ENCODE measurements at places on chromosomes 7 and 10. TPM values are rescaled to one million over a fixed set of nuclear protein-coding genes. Genes with fewer than 3 reads are reported as not detected.

The EPO gene
- 0.60 TPM for total RNA-seq

The MACC1 gene
- total RNA-seq: 0.06 TPM

DNA sequence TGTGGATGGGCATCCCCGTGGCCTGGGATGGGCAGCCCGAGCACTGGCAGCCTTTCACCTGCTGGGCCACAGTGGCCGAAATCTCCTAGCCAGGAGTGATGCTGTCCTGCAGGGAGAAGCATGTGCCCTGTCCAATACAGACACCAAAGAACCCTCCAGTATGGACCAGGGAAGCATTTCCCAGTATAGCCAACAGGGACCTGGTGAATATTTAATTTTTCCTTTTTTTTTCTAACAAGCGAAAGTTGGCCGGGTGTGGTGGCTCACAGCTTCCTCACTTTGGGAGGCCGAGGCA lies 11.0 kb downstream of the IMPDH1 start:
- H3K4me3 ChIP-seq: no peak overlapping the region

- H3K36me3 ChIP-seq: peaks cover 7% of the 10 kb centered on the region
- no peak for DNase-seq
- H3K27ac ChIP-seq: peak overlapping the region; percentile 92
- no peak overlapping the region for H3K4me3 ChIP-seq
Observed at GRCh38 chr10:103660364-103661197, 167.1 kb downstream of the NEURL1 start.

GRCh38 chr10:7438196-7438986 lies 27.6 kb upstream of the SFMBT2 start:
- H3K36me3 ChIP-seq: no peaks in the 10 kb centered on the region
- no peak overlapping the region for H3K27ac ChIP-seq
- H3K4me1 ChIP-seq: no peaks in the 10 kb centered on the region
- H3K4me3 ChIP-seq: no peak overlapping the region
- DNase-seq: no peak
- peaks cover under 1% of the 10 kb centered on the region for H3K27me3 ChIP-seq

DNA sequence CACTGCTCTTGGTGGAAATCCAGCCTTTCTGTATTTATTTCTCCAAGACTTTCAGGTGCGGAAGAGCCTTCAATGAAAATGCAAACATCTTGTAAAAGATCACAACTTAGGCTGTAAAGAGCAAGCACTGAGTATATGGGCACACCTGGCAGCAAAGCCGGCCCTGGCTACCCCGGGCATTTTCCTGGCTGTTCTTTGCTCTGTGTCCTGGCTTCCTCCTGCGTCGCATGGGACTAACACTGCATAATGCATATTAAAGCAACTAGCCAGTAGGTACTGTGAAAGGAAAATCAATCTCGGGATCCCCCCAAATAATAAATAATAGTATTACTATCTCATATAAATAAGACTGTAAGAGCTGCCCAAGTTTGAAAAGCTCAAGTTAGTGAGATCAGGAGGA lies 9.9 kb downstream of the JAZF1 start:
- H3K4me1 ChIP-seq: peaks cover 8% of the 10 kb centered on the region
- no peaks in the 10 kb centered on the region for H3K27me3 ChIP-seq
- DNase-seq: no peak
- no peaks in the 10 kb centered on the region for H3K36me3 ChIP-seq
- H3K27ac ChIP-seq: no peak overlapping the region

DNA sequence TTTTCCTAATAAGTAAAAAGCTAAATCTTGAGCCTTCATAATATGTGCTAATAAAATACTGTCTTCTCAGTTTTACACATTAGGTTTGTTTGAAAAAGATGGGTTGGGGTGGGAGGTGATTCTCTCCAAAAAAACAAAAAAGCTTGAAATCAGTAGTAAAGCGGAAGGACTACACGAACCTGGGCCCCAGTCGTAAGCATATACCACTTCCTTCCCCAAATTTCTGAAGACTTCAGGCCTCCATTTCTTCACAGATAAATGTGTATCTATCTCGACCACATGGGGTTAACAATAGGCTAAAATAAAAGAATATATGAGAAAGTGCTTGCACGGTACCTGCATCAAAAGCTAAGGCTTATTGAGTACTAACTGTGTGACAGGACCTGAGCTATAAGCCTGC lies 51.6 kb upstream of the PAX2 start:
- H3K4me1 ChIP-seq: no peaks in the 10 kb centered on the region
- H3K27me3 ChIP-seq: peaks cover 31% of the 10 kb centered on the region
- H3K4me3 ChIP-seq: no peak overlapping the region
- no peaks in the 10 kb centered on the region for H3K36me3 ChIP-seq
- no peak overlapping the region for H3K27ac ChIP-seq

GRCh38 chr10:68208424-68209042 lies 23.4 kb downstream of the ATOH7 start:
- DNase-seq: peak; percentile 80
- no peaks in the 10 kb centered on the region for H3K4me1 ChIP-seq
- H3K27me3 ChIP-seq: no peaks in the 10 kb centered on the region
- H3K27ac ChIP-seq: no peak overlapping the region

DNA sequence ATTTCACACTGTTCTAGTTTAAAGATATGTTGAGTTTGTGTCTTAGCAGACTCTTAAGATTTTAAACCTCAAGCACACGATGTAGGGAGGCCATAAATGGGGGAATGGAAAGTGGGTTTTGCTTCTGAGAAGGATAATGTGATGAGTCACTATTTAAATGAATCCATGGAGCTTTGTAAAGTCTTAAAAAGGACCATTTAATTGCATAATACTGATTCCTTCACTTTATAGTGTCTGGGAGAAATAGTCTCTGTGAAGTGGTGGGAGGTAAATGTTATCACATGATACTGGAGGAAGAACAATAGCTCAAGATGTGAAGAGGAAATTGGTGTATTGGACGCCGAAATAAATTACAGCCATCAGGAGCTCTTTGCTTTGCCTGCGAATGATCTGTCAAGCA lies 84.0 kb upstream of the MYO3A start:
- H3K4me1 ChIP-seq: no peaks in the 10 kb centered on the region
- DNase-seq: no peak
- no peak overlapping the region for H3K4me3 ChIP-seq
- no peak overlapping the region for H3K27ac ChIP-seq
- no peaks in the 10 kb centered on the region for H3K36me3 ChIP-seq

GRCh38 chr7:137942484-137943115 lies 59.3 kb downstream of the CREB3L2 start:
- H3K27ac ChIP-seq: no peak overlapping the region
- no peaks in the 10 kb centered on the region for H3K36me3 ChIP-seq
- H3K4me3 ChIP-seq: no peak overlapping the region
- DNase-seq: no peak
- peaks cover 30% of the 10 kb centered on the region for H3K4me1 ChIP-seq

The CLDN15 gene
- total RNA-seq: 2.7 TPM

- no peak overlapping the region for H3K4me3 ChIP-seq
- H3K27ac ChIP-seq: peak overlapping the region; percentile 62
- H3K36me3 ChIP-seq: peaks cover 7% of the 10 kb centered on the region
Observed at GRCh38 chr7:35658606-35659201, 36.2 kb downstream of the HERPUD2 start.

- no peak overlapping the region for H3K4me3 ChIP-seq
- no peak overlapping the region for H3K27ac ChIP-seq
- H3K36me3 ChIP-seq: no peaks in the 10 kb centered on the region
- DNase-seq: no peak
- no peaks in the 10 kb centered on the region for H3K27me3 ChIP-seq
Observed at GRCh38 chr10:114412907-114413797, 8.8 kb upstream of the AFAP1L2 start.

- no peaks in the 10 kb centered on the region for H3K4me1 ChIP-seq
- no peak for DNase-seq
- H3K27ac ChIP-seq: no peak overlapping the region
- H3K36me3 ChIP-seq: no peaks in the 10 kb centered on the region
- H3K4me3 ChIP-seq: no peak overlapping the region
- no peaks in the 10 kb centered on the region for H3K27me3 ChIP-seq
Observed at GRCh38 chr10:89973326-89973725, 271.9 kb downstream of the KIF20B start.

- H3K4me1 ChIP-seq: no peaks in the 10 kb centered on the region
- H3K4me3 ChIP-seq: no peak overlapping the region
- H3K27me3 ChIP-seq: no peaks in the 10 kb centered on the region
- no peak for DNase-seq
Observed at GRCh38 chr10:4144817-4145216, 359.8 kb upstream of the KLF6 start.

DNA sequence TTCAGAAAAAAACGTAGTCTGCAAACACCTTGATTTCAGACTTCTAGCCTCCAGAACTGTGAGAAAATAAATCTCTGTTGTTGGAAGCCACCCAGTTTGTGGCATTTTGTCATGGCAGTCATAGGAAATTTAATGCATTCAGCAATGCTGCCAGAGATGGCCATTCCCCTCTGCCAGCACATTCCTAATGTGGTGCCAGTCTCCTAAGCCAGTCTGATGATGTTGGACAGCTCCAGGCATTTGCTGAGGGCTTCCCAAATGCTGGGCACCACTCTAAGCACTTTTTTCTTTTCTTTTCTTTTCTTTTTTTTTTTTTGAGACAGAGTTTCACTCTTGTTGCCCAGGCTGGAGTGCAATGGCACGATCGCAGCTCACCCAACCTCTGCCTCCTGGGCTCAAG lies 666.7 kb upstream of the C7orf33 start:
- H3K27ac ChIP-seq: no peak overlapping the region
- H3K36me3 ChIP-seq: no peaks in the 10 kb centered on the region
- no peak overlapping the region for H3K4me3 ChIP-seq
- no peak for DNase-seq

DNA sequence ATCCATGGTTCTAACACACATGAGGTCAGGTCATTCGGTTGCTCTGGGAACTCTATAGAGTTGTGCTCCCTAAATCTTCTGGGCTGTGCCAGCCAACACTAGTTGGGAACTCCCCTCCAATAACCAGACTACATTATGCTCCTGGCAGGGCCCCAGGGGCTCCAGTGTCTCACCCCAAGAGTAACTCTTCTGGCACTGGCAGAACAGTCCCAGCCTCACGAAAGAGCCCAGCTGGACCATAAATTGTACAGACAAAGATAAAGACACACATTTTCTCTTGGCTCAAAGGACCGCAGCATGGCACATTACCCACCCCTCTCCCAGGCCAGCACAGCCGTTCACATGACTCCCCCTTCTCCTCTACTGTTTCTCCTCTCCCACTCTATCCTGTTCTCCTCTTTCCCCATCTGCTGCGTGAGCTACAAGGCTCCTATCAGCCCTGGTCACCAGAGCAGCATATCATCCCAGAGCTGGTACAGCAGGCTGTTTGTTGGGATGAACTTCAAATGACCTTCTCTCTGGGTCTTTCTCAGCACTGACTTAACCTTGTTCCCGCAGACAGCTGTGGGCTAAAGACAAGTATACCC lies 230.6 kb downstream of the PLXNA4 start:
- no peaks in the 10 kb centered on the region for H3K36me3 ChIP-seq
- H3K4me1 ChIP-seq: peaks cover 11% of the 10 kb centered on the region
- H3K4me3 ChIP-seq: no peak overlapping the region
- DNase-seq: peak; percentile 34
- H3K27ac ChIP-seq: no peak overlapping the region

The ANKRD61 gene
- total RNA-seq: 0.15 TPM

The VENTX gene
- not detected for total RNA-seq

GRCh38 chr7:99061001-99061776 lies 82.7 kb downstream of the SMURF1 start:
- H3K36me3 ChIP-seq: peaks cover 10% of the 10 kb centered on the region
- H3K27ac ChIP-seq: no peak overlapping the region
- no peak for DNase-seq
- H3K4me1 ChIP-seq: no peaks in the 10 kb centered on the region
- no peak overlapping the region for H3K4me3 ChIP-seq

The SMO gene
- total RNA-seq: 82.9 TPM

DNA sequence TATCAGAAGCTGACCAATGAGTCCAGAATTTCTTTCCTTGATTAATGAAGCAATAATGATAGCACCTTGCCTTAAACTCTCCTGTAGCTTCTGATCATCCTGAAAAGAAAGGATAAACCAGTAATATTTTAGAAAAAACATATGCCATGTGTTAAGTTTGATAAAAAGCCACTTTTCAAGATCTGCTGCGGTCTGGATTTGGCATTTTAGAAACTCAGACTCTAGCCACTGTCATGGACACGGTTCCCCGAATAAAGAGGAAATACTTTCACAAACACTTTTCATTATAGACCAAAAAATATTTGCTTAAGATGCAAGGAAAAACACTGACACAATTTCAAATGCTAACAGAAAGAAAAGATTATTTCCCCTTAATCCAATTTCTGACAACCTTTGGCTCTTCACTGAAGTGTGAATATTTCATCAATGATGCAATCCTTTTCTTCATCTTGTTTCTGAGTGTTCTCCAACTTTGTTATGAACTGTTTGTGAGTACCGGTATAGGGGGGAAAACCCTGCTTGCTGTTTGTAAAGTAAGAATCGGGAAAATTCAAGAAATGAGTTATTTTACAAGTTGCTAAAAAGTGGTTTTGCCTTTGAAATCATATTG lies 329.5 kb downstream of the CRPPA start:
- H3K27ac ChIP-seq: no peak overlapping the region
- no peaks in the 10 kb centered on the region for H3K27me3 ChIP-seq
- peaks cover 29% of the 10 kb centered on the region for H3K4me1 ChIP-seq
- H3K36me3 ChIP-seq: no peaks in the 10 kb centered on the region
- no peak overlapping the region for H3K4me3 ChIP-seq

GRCh38 chr7:135389971-135390370 lies 119.9 kb downstream of the CNOT4 start:
- no peaks in the 10 kb centered on the region for H3K4me1 ChIP-seq
- no peaks in the 10 kb centered on the region for H3K27me3 ChIP-seq
- DNase-seq: no peak
- H3K27ac ChIP-seq: no peak overlapping the region
- no peak overlapping the region for H3K4me3 ChIP-seq

DNA sequence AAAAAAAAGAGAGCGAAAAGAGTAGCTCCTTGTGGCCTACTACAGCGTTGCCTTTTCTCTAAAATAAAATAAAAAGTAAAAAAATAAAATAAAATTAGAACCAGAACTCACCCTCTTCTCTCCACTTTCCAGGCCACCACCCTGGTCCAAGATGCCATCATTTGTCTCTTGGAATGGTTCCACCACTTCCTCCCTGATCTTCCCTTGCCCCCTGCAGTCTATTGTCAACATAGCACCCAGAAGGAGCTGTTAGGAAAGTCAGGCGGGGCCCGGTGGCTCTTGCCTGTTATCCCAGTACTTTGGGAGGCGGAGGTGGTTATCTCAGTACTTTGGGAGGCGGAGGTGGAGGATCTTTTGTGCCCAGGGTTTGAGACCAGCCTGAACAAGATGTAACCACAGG lies 7.6 kb upstream of the GRID2IP start:
- H3K27me3 ChIP-seq: no peaks in the 10 kb centered on the region
- H3K36me3 ChIP-seq: no peaks in the 10 kb centered on the region
- no peaks in the 10 kb centered on the region for H3K4me1 ChIP-seq

- no peak for DNase-seq
- no peak overlapping the region for H3K27ac ChIP-seq
- H3K36me3 ChIP-seq: no peaks in the 10 kb centered on the region
Observed at GRCh38 chr10:62687230-62687748, 117.2 kb upstream of the ADO start.

GRCh38 chr7:43458330-43459018 lies 124.4 kb upstream of the STK17A start:
- no peak overlapping the region for H3K4me3 ChIP-seq
- H3K4me1 ChIP-seq: peaks cover 14% of the 10 kb centered on the region
- H3K27me3 ChIP-seq: no peaks in the 10 kb centered on the region

- H3K27ac ChIP-seq: no peak overlapping the region
- DNase-seq: no peak
- H3K4me1 ChIP-seq: no peaks in the 10 kb centered on the region
- H3K27me3 ChIP-seq: no peaks in the 10 kb centered on the region
- no peak overlapping the region for H3K4me3 ChIP-seq
- no peaks in the 10 kb centered on the region for H3K36me3 ChIP-seq
Observed at GRCh38 chr7:108149908-108150307, 19.7 kb upstream of the LAMB4 start.
